Upper lobe of right lung (tissue), 1 donor: ENCODE measurements at places on chromosomes 13 and 19. TPM values are rescaled to one million over a fixed set of nuclear protein-coding genes. Genes with fewer than 3 reads are reported as not detected.

DNA sequence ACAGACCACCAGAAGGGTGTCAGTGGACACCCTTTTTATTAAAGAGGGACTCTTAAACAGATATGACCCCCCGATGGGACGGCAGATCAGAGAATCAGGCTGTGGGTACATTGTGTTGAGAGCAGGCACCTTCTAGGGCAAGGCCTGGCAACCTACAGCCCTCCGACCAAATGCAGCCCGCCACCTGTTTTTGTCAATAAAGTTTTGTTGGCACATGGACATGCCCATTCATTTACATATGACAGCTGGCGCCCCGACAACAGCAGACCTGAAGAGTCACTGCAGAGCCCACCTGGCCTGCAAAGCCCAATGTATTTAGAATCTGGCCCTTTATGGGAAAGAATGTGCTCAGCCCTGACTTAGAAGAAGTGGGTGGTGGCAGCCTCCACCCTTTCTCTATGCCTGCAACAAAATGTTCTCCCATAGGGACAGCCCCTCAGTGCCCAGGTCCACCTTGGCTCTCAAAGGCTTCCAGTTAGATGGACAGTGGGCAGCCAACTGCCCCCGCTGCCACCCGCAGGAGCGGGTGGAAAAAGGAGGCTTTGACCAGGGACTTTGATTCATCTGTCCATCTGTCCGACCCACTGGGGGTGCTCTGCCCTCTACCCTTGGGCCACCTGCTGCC is 184.9 kb downstream of the PTPRS start:
- DNase-seq: peak; percentile 42

- DNase-seq: peak; percentile 54
Measured at GRCh38 chr19:310781-311496, 19.7 kb upstream of the PLPP2 start.

DNA sequence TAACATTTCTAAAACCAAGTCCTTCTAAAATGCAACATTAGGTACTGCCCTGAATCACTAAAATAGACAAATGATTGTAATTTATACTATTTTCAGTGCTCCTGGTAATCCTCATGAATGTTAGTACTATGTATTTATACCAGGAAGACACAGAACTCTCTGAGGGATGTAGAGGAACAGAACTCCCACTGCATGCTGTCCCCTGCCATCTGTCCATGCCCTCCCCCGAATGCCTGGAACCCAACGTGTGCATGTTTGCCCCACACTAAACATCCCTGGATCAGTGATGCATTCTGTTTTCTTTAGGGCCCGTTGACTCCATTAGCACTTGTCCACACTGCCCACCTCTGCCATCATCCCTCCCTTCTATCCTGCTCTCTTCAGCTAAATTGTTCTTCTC is 26.5 kb downstream of the ENOX1 start:
- DNase-seq: no peak

GRCh38 chr13:49625392-49626079 is 2.8 kb upstream of the ARL11 start:
- peak; percentile 85 for DNase-seq

DNA sequence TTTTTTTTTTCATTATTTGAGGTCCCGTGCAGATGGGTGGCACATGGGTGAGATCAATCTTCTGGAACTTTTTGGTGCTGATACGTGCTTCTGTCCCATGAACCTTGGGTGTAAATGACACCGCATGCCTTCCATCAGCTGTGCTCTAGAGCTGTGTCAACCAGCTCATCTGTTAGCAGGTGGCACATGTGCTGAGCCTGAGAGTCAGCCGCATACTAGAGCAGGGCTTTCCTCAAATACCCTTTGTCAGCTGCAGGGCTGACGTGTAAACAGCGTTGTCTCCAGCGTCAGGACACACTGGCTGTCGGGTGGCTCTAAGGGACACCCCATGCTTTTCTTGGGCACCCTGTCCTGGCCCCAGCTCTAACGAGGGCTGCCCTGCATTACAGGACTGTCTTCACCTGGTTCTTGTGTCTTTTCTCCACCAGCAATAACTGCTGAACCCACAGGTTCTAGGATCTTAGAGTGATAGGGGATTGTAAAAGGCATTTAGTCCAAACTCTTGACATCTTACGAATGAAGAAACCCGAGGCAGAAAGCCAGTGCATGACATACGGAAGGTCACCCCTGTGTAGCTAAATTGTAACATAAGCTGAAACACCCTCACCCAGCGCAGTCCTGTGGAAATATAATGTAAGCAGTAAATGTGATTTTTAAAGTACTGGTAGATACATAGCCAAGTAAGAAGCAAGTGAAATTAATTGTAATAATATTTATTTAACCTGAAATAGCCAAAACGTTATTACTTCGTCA is 119.5 kb downstream of the LRCH1 start:
- no peak for DNase-seq

DNA sequence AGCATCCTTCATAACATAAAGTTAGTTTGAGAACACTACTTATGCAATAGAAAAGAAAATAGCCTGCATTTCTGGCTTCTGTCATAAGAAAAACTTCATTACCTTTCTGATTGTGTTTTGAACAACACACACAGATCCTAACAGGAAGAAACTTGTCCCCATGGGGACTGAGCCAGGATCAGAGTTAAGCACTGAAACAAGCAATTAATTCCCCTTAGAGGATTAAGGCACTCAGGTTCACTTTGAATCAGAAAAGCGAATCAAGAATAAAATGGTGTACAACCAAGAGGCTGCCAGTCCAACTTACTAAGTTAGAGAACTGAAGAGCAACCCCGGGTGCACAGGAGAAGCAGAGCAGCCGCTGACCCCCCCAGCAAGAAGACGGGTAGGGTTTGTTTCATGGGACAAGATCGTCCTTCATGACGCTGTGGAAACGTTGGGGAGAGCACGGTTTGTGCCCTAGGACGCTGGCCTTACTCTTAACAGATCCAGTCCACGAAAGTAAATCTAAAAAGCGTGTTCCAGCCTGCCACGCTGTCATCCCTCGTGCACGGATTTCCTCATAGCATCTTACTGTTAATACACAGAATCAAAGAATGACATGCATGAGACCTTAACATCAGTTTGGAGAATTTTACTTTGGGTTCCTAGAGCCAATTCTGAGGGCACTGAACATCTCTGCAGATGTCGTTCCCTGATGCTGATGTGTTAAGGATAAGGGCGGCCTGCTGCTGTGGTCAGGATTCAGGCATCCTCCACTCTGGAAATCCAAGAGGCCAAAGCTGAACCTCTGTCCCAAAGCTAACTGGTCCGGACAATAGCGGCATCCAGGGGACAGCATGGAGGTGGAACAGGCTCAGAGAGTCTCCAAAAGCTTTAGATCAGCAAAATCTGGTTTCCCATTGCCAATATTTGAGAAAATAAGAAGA is 46.4 kb downstream of the GGACT start:
- DNase-seq: no peak

DNA sequence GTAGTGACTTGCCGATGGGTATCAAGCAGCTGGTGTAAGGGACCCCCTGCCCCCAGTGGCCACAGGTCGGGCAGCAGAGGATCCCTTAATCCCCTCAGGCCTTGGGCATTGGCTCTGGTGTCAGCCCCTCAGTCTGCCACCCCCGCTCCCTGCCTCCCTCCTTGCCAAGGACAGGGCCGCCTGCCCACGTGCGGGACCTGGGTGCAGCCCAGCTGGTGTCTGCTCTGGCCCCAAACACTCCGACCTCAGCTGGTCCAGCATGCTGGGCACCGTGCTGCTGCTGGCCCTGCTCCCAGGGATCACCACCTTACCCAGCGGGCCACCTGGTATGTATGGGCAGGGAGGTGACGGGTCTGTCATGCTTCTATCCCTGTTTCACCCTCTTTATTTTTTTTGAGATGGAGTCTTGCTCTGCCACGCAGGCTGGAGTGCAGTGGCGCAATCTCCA is at the start of gene TGFBR3L:
Gene TGFBR3L (plus strand): TSS at position 233 of the 448 bp plus-strand sequence.
- peak; percentile 63 for DNase-seq

The FUT6 gene
- 2.7 TPM for total RNA-seq

The ZGLP1 gene
- 3.8 TPM for total RNA-seq

The POU2F2 gene
- total RNA-seq: 6.1 TPM
